ENCODE measurements at places on chromosomes 11 and 22. TPM values are rescaled to one million over a fixed set of nuclear protein-coding genes. Genes with fewer than 3 reads are reported as not detected.

MS4A12 gene
- not detected for total RNA-seq

HTR3B gene
- total RNA-seq, result not detected

GCAT gene
- 3.3 TPM for total RNA-seq

TRIM6 gene
- total RNA-seq, result 9.9 TPM

CCDC73 gene
- total RNA-seq, result not detected

PDE3B gene
- total RNA-seq, result 1.8 TPM

SCGB1C1 gene
- not detected for total RNA-seq

LIF gene
- total RNA-seq, result 20.1 TPM

SYCE3 gene
- total RNA-seq, result 0.45 TPM

SLC7A4 gene
- total RNA-seq, result not detected

MMP3 gene
- 0.48 TPM for total RNA-seq

SPDYC gene
- not detected for total RNA-seq

AIFM3 gene
- 3.1 TPM for total RNA-seq

PRR33 gene
- total RNA-seq, result not detected

MUC2 gene
- total RNA-seq, result 0.21 TPM

MGAT3 gene
- 0.43 TPM for total RNA-seq

PHETA2 gene
- not detected for total RNA-seq

POTEH gene
- total RNA-seq, result not detected

SLC1A2 gene
- 0.27 TPM for total RNA-seq

OR52N4 gene
- not detected for total RNA-seq

FAT3 gene
- total RNA-seq, result 0.53 TPM

DLG2 gene
- total RNA-seq, result 0.16 TPM

LMO2 gene
- total RNA-seq, result 0.36 TPM

MIOX gene
- total RNA-seq, result 0.11 TPM

POU2AF3 gene
- 1.2 TPM for total RNA-seq

TMEM132A gene
- total RNA-seq, result 91.4 TPM

SLC43A3 gene
- total RNA-seq, result 0.52 TPM

JHY gene
- 3.1 TPM for total RNA-seq

ASRGL1 gene
- total RNA-seq, result 14.3 TPM

SAA4 gene
- not detected for total RNA-seq

BSX gene
- not detected for total RNA-seq

OR5P2 gene
- total RNA-seq, result not detected

DGAT2 gene
- total RNA-seq, result 1.2 TPM

Data from A549 treated with Mapracorat at 1 μM for 4 hours (cell line).